Right atrium auricular region (tissue), 2 donors: ENCODE measurements at places on chromosomes 1 and 21. TPM values are rescaled to one million over a fixed set of nuclear protein-coding genes. Genes with fewer than 3 reads are reported as not detected.
A peak's percentile ranks its signal among the peaks of the same experiment; 100 is the strongest.

DNA sequence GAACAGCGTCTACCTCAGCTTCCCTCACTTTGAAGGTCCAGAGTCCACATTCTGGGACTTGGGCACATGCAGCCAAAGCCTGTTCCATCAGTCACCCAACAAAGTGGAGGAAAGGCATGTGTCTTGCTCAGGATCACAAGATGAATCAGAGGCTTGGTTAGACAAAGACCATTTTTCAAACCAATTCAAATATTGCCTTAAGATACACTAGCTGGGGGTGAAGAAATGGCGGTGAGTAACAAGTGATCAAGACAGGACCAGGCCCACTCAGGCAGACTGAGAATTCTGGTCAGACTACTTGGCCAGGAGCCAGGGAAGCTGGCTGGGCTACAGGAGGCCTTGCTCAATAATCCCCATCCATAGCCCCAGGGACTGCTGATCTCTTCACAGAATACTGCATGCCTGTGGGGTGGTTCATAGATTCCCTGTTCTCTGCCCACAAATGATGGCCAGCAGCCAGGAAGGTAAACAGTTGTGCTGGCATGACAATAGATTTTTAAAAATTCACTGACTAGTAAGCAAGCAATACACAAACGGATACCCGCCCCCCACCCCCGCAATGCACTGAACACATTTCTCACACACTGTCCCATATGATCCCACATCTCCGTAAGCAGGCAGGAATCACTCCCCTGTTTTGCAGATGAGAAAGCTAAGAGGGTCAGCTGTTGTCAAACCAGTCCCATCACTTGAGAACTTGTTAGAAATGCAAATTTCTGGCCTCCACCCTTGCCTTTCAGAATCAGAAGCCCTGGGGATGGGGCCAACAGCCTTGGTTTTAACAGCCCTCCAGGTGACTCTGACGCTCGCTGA lies 27.2 kb downstream of the ERI3 start:
- peak; percentile 95 for DNase-seq

GRCh38 chr1:231844986-231845502 lies 218.5 kb downstream of the DISC1 start:
- DNase-seq: no peak

The TTC39A gene
- total RNA-seq: 33.7 TPM

DNA sequence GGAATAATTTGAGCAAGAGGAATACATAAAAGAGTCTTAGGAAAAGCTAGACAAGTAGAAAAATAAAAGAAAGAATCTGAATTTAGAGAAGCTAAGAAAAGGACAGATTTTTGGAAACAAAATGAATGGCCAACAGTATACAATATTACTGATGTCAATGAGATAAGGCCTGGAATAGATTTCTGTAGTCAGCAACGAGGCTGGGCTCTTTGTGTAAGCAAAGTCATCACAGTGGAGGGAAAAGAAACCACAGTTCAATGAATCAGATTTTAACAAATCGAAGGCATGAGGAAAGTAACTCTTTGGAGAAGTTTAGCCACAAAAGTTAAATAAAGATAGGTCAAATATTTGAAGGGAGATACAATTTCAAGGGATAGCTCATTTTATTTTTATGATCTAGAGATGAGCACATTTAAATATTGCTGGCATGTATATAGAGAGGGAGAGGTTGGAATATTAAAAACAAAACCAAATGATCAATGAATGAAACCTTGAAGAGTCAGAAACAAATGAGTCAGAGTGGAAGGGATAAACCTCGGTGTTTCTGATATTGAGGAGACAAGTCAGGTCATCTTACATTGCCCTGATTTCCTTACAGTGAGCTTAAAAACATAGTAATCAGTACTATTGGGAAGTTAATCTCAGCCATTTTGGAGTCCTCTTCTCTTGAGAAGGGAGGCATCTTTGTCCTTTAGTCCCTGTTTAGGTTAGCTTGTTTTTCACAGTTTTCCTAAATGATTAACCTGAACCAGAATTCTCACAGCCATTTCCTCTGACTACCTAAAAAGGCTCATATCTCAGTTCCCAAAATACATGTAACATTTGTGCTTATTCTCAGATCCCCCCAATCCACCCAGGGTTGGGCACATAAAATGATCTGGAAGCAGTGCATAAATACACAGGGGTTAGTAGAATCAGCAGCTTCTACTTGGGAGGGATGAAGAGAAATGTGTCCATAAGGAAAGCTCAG lies 620.0 kb upstream of the B3GALT2 start:
- no peak for DNase-seq

The SLFNL1 gene
- 0.59 TPM for total RNA-seq

The MYBPH gene
- total RNA-seq: not detected

GRCh38 chr1:16925635-16926490 lies 4.1 kb downstream of the CROCC start:
- no peak for DNase-seq
